ENCODE measurements at places on chromosomes 4 and X.

GRCh38 chr4:175560604-175561003 lies 251.5 kb downstream of the GPM6A start:
- peak; percentile 66 for DNase-seq

- DNase-seq: no peak
Measured at GRCh38 chr4:107885865-107886264, 45.5 kb upstream of the CYP2U1 start.

GRCh38 chr4:184329659-184330400 lies 112.2 kb upstream of the ENPP6 start:
- DNase-seq: no peak

DNA sequence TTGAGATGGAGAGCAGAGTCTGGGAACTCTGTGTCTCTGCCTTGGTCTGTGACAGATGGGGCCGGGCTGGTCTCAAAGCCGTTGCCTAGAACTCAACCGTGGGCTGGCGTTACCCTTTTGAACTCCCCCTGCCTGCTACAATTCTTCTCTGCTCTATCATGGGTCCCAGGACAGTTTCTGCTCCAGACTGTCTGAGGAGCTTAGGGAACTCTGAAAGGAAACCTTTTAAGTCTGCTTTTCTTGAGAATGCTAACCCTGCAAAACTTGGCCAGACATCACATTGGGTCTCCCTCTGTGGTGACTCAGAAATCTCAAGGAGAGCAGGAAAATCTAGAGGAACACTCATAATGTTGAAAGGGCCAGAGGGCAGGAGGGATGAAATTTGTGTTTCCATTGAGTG lies 240.6 kb downstream of the CBR4 start:
- peak; percentile 74 for DNase-seq

DNA sequence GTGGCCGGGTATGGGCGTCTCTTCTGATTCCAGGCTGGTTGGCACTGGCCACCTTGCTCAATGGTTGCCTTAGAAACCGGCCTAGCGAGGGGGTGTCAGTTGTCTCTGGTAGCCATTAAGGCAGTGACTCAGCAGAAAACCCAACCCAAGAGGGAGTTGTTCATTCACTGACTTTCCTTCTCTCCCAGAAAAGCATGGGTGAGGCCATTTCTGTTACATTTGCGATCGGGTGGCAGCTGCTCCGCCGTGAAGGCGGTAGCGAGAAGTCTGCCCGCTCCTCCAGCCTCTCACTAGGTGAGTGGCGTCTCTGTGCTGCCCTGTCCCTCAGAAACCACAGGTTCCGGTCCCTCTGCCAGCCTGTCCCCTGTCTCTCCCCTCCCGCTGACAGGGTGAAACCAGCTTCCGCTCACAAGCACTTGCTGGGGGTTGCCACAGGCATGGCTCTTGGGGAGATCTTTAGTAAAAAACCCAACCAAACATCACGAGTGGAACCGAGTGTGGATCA lies 17.4 kb downstream of the IRAK1 start:
- no peak for DNase-seq

Measured in astrocyte of the cerebellum (primary cell).